Heart left ventricle (tissue), 16 donors: ENCODE measurements at places on chromosomes 7 and 10.

GRCh38 chr10:31604096-31604495 lies 285.1 kb downstream of the ZEB1 start:
- DNase-seq, result no peak

DNA sequence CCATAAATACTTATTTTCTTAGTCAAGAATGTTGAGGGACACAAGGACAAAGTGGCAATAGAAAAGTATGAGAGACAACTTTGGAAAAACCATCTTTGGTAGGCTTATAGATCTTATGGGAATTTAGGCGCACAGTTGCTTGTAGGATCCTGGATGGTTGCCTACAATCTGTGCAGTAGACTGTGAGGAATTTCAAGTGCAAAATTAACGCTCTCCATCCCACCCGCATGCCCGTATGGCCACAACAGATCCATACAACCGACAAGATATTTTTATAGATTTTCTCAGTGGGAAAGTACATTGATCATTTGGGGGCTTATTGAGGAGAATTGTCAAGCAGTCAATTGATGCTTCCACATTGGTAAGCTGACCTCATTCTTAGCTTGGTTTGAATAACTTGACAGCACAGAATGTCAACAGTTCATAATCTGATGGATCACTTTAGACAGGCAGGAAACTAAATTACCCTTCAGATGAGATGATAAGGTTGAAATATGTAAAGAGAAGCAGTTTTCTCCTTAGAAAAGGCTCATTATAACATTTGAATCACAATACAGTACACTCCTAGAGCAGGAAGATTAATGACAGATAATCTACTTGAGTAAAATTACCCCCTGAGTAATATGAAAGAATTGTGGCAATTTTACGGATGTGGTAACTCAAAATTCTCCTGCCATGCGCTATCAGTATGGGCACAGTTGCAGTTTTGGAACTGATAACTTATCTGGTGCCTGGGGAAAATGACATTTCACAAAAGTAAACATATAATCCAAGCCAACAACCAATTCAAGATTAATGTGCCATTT lies 479.7 kb downstream of the KIF20B start:
- DNase-seq, result no peak

DNA sequence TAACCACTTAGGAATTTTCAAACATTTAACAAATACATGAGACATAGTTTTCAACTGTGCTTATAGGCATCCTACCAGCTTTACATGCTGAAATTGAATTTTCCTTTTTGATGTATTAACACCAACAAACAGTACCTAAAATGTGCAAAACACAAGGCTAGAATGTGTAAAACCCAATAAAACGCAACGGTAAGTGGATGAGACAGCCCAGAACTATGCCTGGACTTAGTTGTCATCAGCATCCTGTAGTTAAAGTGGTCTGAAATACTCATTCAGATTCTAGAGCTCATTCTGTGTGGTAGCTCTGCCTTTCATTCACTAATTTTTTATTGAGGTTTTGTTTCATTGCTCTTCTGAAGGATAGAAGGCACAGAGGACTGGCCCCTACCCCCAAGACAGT lies 137.1 kb downstream of the BMPER start:
- DNase-seq, result no peak

GRCh38 chr7:90655566-90655965 lies 59.4 kb downstream of the CDK14 start:
- no peak for DNase-seq

DNA sequence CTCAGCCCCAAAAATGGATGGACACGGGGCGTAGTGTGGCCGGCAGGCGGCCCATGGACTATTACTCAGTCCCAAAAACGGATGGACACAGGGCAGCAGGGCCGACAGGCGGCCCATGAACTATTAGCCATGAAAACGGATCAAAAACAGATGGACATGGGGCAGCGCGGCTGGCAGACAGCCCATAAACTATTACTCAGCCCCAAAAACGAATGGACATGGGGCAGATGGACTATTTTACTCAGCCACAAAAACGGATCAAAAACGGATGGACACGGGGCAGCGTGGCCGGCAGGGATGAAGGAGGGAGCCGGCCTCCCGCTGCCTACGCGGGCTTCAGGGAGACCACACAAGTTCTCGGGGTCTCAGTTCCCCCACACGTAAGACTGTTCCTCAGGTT lies 32.9 kb downstream of the GPER1 start:
- no peak for DNase-seq

GRCh38 chr10:79390551-79391229 lies 43.4 kb downstream of the PPIF start:
- DNase-seq, result peak; percentile 66

DNA sequence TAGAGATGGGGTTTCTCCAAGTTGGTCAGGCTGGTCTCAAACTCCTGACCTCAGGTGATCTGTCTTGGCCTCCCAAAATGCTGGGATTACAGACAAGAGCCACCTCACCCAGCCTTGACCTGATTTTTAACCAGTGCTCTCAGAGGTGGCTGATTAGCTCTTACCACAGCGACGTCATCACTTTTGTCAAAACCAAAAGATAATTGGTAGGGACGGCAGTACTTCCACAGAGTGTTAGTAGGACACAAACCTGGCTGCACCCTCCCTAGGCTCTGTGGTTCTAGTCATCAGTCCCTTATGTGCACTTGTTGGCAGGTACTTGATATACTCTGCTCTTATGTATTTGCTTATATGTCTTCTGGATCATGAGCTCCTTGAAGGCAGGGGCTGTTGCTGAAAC lies 74.0 kb downstream of the GPR141 start:
- DNase-seq, result no peak
